Fibroblast of skin of left quadriceps (primary cell): ENCODE measurements at places on chromosomes 12 and 14.

DNA sequence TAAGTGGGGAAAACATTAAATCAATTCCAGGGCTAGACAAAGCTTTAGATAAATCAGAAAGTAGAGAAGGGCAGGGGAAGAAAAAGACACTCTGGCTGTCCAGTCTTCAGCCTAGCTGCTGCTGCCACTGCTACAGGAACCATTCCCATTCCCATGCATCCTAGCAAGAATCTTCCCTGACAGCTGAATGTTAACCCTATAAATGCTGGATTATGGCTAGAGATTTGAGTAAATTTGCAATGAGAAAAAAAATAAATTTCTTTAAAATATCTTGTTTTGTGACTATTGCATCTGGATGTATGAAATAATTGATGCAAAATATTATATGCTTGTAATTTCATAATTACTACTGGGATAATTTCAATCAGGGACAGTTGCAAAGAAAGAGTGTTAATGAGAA, 15.0 kb upstream of the CDKN3 start:
- DNase-seq = no peak

- no peak for DNase-seq
These were observed 215.1 kb downstream of the CACNA1C start for GRCh38 chr12:2267703-2268470.

- DNase-seq = no peak
These were observed 30.4 kb downstream of the CCDC85C start for GRCh38 chr14:99573436-99574098.

DNA sequence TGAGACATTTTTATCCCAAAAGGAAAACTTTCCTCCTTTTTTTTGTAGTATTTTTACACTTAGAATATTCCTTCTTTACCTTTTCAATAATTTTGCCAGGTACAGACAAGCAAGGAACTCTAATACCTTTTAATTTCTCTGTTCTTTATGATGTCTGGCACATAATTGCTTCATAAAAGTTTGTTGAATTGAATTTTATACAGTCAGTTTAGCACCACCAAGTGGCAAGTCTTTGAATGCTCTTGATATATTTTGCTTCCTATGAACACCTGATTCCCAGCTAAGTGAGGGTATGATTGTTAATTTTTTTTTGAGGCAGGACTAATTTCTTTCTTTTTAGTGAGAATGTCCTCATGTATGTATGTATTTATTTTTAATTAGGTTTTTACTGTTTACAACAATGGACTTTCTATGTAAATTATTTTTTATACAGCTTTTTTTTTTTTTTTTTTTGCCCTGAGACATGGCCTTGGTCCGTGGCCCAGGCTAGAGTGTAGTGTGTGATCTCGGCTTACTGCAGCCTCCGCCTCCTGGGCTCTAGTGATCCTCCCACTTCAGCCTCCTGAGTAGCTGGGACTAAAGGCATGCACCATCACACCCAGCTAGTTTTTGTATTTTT, 6.9 kb downstream of the TBC1D15 start:
- no peak for DNase-seq

GRCh38 chr12:108801736-108802100, 55.7 kb downstream of the SSH1 start:
- DNase-seq = no peak

- no peak for DNase-seq
These were observed 70.8 kb upstream of the IGF1 start for GRCh38 chr12:102551186-102551585.

DNA sequence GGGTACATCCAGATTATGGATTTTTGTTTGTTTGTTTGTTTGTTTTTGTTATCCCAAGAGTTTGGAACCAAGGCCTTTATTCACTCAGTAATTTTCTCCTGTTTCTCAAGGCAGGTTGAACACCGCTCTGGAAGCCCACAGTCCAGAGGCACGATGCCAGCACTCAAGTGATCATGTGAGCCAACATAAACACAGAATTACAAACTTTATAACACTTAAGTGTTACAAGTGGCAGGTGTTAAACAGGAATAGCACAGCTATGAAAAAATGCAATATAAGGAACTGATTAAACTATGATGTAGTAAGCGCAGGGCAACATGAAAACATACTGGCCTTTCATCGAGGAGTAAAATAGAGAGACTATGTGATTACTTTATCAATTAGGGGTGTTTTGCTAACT, 1885.8 kb upstream of the SEL1L start:
- DNase-seq = no peak
